ENCODE measurements at places on chromosomes 2 and 18.

DNA sequence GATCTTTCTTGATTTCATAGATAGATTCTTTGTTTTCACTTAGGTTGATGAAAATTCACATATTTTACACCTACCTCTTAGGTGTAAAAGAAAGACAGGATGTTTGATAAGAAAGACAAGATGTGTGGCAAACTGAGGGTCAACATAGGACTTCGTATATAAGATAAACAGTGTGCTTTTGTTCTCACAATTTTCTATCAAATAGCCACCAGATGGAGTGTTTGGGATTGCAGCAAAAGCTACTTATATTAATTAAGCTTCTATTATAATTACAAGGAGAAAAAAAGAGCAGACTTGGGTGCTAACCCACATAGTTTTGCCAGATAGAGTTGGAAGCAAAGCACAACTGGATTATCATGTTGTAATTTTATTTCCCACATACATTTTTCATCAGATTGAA is 232.9 kb downstream of the CDH7 start:
- DNase-seq, result no peak

DNA sequence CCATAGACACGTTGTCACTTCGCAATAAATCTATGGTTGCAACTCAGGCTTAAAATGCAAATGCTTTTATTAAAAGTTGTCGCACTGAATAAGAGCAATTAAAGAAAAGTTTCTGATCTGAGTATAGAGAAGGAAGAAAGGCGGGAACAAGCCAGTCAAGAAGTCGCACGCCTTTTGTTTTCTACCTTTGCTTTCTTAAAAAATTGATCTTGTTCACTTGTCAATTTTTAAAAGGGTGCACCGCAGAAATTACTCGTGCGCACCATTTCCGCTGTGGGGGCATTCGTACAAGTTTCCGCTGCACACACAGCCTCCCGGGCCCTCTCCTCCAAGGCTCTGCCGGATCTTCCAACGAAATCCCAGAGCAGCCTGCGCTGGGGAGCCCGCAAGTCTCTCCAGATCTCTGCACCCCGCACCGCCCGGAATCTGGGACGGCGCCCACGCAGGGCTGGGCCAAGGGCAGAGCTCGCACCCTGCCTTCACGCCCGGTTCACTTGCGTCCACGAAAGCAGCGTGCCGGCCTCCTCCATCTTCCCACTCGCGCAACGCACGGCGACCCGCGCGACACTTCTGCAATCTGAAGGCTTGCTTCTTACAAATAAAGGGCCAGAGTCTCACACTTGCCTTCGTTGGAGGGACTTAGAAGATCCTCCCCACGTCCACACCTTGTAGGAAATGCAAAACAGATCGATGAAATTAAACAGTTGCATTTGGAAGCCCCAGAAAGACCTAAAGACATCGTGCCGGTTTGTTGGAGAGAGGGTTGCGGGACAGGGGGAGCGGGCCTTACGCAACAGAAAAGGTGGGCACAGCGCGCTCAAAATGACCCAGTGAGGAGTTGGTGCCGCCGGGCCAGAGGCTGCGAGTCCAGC is 2.6 kb upstream of the SALL3 start:
- DNase-seq, result no peak

GRCh38 chr18:10953672-10954071 is 195.7 kb downstream of the PIEZO2 start:
- no peak for DNase-seq

DNA sequence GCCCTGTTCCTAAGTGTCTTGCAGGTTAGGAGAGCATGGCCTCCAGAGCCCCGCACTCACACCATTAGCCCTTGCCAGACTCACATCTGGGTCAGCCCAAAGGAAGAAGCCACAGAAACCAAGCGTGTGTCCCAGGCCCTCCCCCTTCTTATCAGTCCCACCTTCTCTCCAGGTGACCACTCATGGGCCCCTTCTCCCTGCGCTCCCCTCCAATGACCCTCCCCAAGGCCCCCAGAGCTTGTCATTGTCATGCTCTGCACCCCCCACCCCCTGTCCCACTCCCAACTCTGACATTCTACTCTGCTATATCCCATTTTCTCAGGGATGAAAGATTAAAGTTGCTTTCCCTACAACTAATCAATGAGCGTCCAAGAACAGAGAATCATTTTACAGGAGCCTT is 30.1 kb downstream of the CAPN14 start:
- DNase-seq, result no peak

GRCh38 chr2:102604769-102605168 is 14.6 kb upstream of the SLC9A2 start:
- DNase-seq, result no peak

GRCh38 chr2:71157124-71157793 is 26.8 kb downstream of the MPHOSPH10 start:
- peak; percentile 30 for DNase-seq

GRCh38 chr2:21396252-21396651 is 272.5 kb downstream of the TDRD15 start:
- DNase-seq, result no peak
